Stimulated activated CD4-positive, alpha-beta T cell treated with anti-CD3 and anti-CD28 coated beads, Interleukin-1b, Interleukin-23, amount 100 ng/mL, for 1 hour (primary cell): ENCODE measurements at places on chromosomes 5 and 9.

GRCh38 chr5:158569534-158569933, 530.2 kb downstream of the EBF1 start:
- no peak for DNase-seq

- DNase-seq, result no peak
These were observed 243.2 kb downstream of the CDK5RAP2 start for GRCh38 chr9:120336753-120337090.

- DNase-seq, result no peak
These were observed 119.8 kb upstream of the CDH9 start for GRCh38 chr5:27158171-27158570.

- no peak for DNase-seq
These were observed 174.4 kb downstream of the CHSY3 start for GRCh38 chr5:130078661-130079060.

GRCh38 chr9:7782400-7783120, 17.0 kb downstream of the DMAC1 start:
- DNase-seq, result no peak

GRCh38 chr5:59079622-59080620, 497.0 kb downstream of the RAB3C start:
- no peak for DNase-seq

DNA sequence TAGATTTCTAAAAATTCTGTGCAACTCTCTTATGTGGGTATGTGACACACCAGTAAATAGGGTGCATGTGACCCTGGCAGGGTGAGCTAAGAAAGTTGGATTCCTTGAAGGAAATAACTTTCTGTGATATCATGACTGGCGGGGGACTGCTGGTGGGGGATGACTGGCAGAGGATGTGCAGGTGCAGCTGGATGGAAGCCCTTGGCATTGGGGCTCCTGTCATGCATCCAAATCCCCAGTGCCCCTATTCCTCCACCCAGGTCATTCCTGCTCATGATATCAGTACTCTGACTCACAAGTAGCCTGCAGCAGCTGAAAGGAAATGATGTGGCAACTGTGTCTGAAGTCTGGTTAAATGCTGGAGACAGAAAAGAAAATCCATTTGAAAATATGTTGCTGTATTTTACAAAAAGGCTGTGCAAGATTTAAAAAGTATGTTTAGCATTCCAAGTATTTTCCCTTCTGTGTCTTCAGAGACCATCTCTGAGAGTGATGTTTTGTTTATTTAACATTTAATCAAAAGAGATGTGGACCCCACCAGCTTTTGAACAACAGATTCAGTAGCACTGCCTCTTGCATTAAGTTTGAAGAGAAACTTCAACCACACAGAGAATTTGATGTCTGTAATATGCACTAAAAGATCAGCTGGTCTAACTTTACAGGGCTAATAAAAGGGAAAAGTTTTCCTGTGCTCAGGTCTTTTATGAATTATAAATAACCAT, 17.9 kb upstream of the ZSWIM6 start:
- no peak for DNase-seq

DNA sequence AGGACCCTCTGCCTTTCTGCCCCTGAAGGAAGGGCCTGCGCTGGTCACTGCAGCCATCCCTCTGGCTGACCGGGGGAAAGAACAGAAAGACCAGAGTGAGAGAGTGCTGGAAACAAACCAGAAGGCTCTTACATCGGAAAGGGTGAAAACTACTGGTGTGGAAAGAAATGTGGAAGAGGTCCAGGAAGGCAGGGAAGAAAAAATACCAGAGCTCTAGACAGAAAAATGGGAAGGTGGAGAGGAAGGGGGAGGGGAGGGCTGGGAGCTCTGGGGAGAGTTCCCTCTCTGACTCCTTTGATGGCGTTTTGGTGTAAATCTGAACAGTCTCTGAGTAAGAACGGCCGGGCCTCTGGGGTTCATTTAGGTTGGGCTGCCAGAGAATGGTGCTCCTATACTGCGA, 47.7 kb downstream of the COL23A1 start:
- DNase-seq, result no peak

- DNase-seq, result no peak
These were observed 36.8 kb upstream of the NEK6 start for GRCh38 chr9:124220946-124221451.

DNA sequence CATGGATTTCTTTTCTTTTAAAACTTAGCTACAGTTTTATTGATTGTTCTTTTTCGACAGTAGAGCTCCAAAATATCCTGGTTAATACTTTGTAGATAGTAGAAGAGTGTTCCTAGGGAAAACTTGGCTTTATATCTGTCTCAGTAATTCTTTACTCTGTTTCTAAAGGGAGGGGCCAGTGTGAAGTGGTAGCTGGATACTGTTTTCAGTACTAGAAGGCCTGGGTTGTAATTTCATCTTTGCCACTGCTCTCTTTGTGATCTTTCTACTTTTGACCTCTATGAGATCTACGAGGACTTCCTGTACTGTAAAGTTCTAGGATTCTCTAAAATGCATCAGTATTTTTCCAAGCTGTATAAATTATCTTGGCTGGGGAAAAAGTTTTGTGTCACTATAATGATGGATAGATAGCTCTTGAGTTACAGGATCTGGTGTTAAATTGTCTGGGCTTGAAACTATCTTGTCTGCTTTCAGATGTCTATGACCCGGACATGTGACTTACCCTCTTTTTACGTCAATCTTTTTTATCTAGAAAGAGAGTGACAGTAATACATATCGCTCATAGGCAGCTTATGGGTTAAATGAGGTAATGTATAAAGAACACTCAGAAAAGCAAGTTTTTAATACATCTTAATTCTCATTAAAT, 53.6 kb downstream of the PRR16 start:
- DNase-seq, result no peak

DNA sequence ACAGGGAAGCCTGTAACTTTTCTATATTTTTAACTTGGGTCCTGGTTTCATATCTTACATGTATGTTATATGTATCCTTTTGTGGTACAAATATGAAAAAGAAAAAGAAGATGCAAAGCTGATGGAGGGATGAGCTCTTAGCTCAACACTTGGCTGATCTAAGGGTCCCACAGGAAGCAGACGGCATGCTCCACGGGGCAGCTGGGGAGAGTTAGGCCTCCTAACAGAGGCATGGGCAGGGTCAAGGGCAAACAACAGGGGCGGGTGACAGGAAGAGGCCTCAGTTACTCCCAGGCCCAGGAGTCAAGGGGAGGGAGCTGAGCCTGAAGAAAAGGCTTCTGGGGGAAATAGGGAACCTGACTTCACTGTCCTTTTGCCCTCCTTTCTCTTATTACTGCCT, 287.2 kb downstream of the ZSWIM6 start:
- DNase-seq, result no peak

DNA sequence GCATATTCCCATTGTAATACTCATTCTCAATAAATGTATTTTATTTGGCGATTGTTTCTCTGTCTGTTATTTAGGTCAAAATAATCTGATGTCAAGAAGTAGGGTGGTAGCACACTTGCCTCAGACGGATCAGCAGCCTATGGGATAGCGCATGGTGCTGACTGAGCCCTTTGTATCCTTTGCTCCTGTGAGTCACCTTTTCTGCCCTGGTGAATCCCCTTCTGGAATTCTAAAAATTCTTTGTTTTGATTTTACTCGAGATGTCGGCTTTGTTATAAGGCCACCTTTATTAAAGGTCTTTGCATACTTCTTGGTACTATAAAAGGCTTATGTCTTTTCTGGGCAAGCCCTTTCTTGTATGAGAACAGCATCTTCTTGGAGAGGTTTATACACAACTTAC, 1187.8 kb downstream of the CDH9 start:
- no peak for DNase-seq

GRCh38 chr5:40988746-40989510, 79.6 kb downstream of the C7 start:
- DNase-seq, result no peak

DNA sequence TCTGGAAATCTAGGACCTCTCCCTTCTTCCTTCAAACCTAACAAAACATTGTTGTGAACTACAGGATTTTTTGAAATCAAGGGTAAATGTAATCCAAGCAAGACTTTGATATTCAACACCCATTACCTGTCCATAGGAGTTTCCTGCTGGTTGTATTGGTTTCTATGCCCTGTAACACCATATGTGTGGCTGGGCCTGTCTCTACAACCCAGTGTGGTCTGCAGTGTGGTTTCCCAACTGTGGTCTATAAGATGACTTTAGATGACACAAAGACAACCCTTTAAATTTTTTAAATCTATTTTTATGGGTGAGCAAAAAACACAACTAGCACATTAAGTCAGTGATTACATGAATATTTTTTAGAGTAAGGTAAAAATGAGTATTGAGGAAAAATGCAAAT, 93.1 kb downstream of the SMIM15 start:
- DNase-seq, result no peak

- no peak for DNase-seq
These were observed 20.3 kb upstream of the PCSK1 start for GRCh38 chr5:96453394-96453793.

DNA sequence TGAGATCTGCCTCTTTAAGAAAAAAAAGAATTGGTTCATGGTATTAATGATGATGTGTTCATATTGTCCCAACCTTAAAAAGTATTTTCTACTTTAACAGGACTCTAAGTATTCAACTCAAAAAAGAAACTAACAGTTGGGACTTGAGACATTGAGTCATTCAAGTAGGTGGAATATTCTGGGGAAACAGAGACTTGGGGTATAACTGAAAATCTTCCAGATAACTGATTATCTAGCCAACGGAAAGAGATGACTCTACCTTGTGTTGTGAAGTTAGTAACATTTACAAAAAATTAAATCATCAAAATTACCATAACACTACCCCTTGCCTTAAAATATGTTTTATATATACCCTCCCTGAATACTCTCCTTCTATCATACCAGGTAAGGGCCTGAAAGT, 19.1 kb downstream of the OXCT1 start:
- no peak for DNase-seq

- no peak for DNase-seq
These were observed 4.5 kb upstream of the CNTLN start for GRCh38 chr9:17130291-17130690.

GRCh38 chr9:20398536-20399338, 223.6 kb downstream of the MLLT3 start:
- DNase-seq, result no peak

DNA sequence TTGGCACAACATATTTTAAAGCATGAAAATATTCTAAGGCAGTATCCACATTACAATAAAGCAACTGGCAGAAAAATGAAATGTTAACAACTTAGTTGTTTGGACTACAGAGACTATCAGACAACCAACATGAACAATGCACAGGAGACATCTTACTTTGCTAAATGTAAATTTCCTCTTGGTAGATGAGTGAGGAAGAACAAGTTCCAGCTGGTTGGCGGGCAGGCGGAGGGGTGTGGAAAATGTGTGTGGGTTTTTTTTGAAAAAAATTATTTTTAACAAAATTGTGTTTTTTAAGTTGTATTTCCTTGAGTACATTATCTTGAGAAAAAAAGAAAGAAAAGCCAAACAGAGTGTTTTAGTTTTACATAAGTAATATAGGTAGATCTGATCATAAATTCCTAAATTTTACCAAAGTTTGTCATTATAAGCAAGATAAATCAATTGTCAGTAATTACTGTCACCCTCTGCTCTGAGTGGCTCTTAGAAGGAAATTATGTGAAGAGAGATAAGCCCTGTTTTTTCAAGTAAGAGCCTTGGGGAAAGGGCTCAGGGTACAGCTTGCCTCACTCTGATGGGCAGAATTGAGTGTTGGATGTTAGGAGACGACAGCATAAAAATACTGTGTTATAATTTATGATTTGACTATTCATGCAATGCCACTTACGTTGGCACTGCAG, 42.5 kb downstream of the TMEM167A start:
- DNase-seq, result no peak

DNA sequence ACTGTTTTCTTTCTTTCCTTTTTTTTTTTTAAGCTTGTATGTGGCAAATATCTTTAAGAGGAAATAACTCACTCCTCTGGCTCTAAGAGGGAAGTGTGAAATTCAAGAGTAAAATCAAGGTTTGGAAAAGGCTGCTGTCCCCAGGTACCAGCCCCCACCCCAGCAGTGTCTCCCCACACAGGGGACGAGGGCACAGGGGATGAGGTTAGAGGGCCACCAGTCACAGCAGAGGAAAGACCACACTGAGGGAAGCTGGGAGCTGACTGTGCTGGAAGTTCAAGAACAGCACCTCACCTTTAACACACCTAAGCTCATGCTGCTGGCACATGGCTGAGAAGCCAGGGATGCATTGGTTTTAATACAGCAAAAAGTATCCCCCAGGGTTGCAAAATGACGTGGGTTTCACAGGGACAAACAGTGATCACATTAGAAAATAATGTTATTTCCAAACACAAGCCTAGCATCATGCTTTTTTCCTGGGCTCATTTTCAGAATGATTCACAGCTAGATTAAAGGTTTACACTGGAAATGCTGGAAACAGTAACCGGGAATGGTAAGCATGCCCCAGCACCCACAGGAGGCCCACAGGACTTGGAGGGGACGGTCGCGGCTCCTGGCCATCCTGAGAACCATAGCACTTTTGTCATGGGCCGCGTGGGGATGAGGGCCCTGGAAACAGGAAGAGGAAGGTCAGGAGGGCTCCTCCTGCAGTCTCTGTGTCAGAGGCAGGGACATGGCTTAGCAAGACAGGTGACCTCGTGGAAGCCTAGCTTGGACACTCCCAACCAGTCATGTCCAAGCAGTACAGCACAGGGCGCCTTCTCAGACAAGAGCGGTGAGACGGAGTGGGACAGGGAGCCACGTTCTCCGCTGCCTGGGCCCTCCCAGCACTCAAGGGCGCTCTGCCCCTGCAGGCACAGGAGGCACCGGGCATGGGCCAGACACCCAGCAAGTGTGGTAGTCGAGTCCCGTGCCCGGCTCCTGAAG, 6.9 kb downstream of the LPCAT1 start:
- DNase-seq, result no peak

- no peak for DNase-seq
These were observed 13.1 kb upstream of the SFXN1 start for GRCh38 chr5:175465282-175465681.

GRCh38 chr5:150001660-150002486, 1.3 kb downstream of the HMGXB3 start:
- no peak for DNase-seq

GRCh38 chr9:111949919-111950318, 53.3 kb downstream of the UGCG start:
- DNase-seq, result no peak

GRCh38 chr9:129176701-129177442, 1.2 kb downstream of the IER5L start:
- DNase-seq, result no peak

DNA sequence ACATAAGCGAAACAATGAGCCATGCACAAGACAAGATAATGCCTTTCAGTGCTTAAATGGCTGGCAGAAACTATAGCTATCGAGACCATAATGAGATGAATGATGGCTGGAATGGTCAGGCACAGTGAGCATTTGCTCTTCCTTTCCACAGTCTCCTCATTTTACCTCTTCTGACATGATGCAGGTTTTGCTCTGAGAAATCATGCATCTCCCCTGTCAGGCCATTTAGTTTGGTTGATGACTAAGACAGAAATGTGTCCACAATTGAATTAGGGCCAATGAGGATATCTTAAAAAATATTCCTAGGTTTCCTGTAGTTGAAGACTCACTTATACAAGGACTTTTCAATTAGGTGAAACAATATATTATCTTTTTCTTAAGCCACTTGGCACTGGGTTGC, 475.1 kb downstream of the TMEM232 start:
- no peak for DNase-seq

GRCh38 chr9:132586830-132587591, 4.6 kb downstream of the BARHL1 start:
- no peak for DNase-seq
